Substantia nigra (tissue), 51 donors: ENCODE measurements at places on chromosomes 3 and 15.

GRCh38 chr3:197021231-197021630 is 8.4 kb downstream of the MELTF start:
- DNase-seq: no peak

DNA sequence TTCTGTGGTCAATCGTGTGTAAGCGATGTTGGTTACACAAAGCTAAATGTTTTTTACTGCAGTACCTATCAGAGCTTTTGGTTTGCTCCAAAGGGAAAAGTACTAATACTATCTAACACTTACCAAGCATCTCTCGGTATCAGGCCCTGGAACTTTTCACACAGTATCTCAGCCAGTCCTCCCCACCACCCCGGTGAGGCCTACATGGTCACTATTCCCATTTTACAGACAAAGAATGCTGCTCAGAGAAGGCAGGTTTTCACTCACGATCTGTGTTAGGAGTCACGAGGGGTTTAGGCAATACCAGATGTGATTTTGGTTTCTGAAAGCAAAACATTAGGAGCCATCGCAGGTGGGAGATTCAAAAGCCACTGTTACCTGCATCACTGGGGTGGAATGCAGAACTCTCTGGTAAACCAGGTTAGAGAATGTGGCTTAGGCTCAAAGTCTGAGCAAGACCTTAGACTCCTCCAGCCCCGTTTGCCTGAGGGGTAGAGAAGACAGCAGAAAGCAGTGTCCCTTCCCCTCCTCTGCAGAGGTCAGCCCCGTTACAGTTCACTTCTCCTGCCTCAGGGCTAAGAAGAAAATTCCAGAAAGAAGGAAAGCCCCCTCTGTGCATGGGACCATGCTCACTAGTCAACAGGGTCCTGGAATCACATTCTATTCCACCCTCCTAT is 57.2 kb downstream of the XXYLT1 start:
- no peak for DNase-seq

GRCh38 chr3:104810896-104811295 is 555.8 kb upstream of the ALCAM start:
- DNase-seq: no peak

DNA sequence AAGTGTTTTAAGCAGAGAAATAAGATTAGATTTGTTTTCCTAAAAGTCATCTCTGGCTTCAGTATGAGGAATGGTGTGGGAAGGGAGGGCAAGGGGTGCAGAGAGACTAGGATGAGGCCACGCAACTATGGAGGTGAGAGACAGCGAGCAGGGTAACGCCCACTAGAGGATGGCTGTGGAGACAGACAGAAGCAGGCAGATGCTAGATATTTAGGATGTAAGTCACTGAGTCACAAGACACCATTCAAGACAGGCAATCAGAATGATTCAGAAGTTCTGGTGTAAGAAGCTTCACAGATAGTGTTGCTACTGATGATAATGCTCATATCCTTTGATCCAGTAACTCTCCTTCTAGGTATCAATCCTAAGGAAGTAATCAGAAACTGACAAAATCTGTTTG is 19.1 kb downstream of the HSPBAP1 start:
- DNase-seq: no peak

DNA sequence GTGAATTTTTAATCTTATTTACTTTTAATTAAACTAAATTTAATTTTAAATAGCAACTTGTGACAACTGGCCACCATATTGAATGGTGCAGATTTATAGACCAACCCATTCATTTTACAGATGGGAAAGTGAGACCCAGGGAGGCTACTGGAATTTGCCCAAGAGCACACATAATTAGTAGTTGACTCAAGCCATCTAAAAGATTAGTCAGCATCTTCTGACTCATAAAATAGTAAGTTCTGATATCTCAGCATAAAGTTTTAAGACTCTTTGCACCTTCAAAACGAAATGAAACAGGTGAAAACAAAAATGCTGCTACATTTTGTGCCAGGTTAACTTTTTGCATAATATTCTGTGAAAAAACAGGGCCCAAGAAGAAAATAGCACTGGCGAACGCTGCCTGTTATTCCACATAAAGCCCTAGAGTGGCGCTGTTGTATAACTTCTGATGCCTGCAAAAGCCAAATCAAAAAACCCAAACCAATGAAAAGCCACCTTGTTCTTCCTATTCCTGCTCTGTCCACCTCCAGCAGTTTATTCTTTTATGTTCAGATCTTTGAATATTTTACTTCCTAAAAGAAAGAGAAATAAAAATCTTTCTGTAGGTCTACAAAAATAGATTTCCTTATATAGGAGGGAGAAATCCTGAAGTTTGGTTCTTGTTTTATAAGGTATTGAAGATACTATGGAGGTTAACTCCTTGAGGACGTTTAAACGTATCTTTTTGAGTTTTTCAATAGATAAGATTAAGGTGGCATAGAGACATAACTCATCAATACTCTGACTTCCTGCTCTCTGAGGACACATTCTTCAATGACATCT is 62.8 kb downstream of the OTOL1 start:
- no peak for DNase-seq
